ENCODE measurements at places on chromosomes 5 and 9.

- no peak for DNase-seq
These were observed 7.3 kb upstream of the CTSV start for GRCh38 chr9:97046228-97046627.

GRCh38 chr5:155258161-155258560, 244.6 kb downstream of the KIF4B start:
- DNase-seq, result no peak

DNA sequence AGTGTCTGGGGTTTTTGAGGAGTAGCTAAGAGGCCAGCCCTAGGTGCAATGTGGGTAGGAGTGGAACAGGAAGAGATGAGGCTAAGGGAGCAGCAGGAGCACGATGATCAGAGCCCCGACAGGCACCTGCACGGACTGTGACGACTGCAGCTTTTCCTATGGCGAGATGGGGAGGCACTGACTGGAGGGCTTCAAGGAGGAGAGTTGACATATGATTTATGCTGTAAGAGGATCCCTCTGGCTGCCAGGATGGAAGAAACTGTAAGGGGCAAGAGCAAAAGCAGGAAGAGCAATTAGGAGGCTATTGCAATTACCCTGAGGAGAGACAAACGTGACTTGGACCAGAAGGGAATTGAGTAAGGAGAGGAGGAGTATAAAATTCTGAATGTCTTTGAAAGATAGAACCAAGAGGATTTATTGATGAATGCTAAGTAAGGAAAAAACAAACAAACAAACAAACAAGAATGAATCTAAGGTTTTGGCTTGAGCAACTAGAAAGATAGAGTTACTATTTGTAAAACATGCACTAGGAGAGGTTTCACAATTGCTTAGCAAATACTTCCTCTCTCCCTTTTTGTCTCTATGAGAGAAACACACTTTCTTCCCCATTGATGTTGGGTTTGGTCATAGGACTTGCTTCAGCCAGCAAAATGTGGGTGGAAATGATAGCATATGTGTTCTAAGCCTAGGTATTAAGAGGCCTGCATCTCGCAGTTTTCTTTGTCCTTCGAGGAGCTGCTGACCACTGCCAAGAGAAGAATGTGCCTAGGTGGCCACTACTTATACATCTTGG, 32.9 kb downstream of the TRPC7 start:
- DNase-seq, result peak; percentile 29

DNA sequence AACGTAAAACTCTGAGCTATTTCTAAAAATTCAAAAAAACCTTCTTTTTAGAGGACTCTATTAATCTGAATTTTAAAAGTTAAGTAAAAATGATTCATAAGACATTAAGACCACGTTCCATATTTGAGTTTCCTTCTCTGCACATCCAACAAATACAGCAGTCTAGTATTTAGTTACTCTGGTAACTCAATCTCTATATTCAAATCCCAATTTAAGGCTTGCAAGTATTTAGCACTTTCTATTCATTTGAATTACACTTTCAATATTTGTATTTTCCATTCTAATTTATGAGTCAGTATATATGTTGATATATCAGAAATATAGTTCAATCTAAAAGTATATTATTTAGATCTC, 17.7 kb downstream of the RFX3 start:
- no peak for DNase-seq

- DNase-seq, result no peak
These were observed 245.3 kb downstream of the GADD45G start for GRCh38 chr9:89850153-89850552.

- DNase-seq, result no peak
These were observed 671.0 kb downstream of the DMRTA1 start for GRCh38 chr9:23117616-23118015.

DNA sequence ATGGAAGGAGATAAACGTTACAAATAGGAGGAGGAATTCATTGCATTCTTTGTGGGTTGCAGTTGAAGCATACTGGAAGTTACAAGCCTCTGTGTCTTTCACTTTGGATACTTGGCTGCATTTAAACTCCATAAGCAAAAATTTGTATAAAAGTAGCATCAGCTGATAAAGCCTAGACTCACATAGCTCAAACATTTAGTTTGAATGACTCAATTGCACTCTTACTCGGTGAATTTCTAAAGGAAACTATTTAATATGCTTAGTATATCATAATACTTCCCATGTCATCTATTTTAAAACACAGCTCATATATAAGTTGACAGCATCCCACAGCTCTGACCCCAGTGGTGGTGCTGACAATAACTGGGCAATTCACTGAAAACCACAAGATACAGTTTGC, 596.6 kb upstream of the ZNF608 start:
- DNase-seq, result no peak

DNA sequence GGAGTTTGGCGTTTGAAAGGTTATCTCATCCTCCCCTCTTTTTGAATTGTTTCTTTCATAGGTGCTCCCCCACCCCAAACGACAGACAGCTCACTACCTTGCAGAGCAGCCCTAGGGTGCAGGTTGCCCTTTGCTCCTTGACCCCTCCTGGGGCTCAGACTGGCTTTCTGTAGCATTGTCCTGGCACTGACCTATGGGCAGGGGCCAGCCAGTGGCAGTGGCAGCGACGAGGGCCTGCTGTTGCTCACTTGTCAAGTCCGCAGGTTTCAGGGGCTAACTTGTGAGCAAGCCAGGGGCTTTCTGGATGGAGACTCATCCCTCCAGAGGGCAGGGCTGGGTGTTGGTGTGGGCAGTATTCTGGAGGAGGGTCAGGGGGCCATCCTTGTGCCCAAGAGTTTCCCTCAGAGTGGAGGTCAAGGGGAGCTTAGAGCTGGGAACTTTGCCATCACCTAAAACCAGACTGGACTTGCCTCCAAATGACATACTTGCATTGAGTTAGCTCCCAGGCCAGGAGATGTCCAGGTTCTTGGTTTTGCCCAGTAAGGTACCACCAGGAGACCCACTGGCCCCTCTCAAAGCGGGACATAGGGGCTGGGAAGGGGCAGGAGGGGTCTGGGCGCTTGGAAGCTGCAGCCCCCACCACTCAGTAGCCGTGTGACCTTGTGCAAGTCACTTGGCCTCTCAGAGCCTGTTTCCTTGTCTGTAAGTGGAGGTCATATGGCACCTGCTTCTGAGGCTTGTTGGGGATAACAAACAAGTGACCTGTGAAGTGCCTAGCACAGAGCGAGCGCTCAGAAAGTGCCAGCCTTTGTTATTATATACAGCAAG, 53.5 kb upstream of the CDKN2AIPNL start:
- no peak for DNase-seq

DNA sequence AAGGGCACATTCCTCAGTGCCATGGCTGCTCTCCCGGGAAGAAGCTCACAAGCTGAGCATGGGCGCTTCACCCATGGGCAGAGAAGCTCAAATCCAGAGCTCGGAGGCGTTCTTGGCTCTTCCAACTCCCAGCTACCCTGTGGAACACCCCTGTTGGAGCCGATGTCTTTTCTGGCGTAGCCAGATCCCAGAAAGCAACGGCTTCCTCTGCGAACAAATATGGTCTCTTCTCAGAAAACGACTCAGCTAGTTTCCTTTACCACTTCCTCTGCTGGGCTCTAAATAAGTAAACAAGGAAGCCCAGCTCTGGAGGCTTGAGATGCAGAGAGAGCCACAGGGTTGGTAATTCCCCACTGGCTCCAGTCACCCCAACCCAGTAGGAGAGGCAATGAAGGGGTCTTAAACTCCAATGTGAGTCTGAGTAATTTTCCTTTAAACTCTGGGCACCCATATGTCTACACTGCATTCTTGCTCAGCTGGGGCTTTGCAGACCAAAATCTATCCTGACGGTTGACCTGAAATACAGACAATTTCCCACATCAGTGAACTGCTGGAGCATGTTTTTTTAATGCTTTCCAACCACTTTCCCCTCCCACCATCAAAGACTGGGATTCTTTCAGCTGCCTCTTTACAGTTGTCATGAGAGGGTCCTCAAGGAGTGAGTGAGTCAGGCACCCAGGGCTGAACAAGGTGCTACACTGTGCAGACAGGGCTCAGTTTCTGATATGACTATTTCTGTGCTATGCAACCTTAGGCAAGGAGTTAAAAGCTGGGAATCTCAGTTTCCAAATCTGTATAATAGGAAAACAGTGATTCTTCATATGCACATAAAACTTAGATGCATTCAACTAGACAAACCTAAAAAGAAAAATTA, at the start of gene LCP2:
Gene LCP2, minus strand, starts transcription at position 189 of the 874 bp plus-strand sequence. Its CDS starts 166 bp downstream, at position 23.
- no peak for DNase-seq

DNA sequence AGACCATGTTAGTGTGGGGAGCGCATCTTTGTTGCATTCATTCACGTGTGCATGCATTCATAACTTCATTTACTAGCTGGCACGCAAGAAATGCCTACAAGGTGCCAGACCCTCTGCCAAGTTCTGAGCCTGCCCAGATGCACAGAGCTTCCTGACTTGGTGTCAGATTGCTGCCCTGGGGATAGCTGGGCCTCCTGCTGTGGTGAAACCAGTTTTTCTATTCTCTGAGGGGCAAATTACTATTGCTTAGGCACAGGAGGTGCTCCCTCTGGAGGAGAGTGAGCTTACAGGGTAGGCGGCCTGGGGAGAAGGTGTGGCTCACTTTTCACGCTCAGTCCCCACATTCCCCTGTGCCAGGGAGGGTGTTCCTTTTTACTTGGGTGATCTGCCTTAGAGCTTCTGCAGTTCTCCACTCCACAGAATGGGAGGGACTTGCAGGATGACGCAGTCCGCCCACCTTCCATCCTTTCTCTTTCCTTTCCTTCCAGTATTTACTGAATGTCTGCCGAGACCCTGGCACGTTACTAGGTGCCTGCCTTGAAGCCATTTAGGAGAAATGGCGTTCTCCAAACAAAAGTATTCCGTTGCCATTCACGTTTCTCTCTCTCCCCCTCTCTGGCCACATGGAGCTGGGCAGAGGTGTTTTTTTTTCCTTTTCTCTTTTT, 27.9 kb upstream of the CTNNA1 start:
- DNase-seq, result peak; percentile 85

DNA sequence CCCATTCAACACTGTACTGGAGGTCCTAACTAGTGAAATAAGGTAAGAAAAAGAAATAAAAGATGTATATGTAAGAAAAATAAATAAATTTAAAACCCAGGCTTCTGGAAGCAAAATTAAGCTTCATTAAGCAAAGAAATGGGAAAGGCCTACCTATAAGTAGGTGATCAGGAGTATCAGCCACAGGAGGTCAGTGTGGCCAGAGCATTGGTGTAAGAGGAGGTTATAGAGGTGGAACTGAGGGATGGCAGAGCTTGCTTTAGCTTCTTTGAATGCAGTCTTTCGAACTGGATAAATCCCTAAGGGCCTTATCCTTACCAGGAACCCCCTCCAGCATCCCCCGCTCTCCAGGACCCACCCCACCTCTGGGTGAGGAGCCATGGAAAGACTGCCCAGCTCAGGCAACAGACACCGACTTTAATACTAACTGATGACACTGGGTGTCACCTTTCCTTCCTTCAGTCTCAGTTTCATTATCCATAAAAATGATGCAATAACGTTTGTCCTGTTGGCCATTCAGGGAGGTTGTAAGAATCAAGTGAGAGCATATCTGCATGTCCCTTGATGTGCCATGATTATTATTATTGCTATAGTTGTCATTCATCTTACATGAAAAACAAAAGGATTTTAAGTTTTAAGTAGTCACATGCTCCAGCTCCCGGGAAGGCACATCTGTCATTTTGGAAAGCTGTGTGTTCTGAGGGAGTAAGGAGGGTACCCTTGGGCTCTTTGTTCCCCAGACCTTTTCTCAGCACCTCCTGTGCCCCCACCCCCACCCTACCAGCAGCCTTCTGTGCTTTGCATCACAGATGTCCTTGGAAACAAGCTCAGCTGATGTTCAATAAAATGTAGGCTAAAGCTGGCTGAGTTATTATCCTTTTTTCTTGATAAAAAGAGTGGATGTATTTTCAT, 50.8 kb upstream of the CTNNA1 start:
- DNase-seq, result no peak

DNA sequence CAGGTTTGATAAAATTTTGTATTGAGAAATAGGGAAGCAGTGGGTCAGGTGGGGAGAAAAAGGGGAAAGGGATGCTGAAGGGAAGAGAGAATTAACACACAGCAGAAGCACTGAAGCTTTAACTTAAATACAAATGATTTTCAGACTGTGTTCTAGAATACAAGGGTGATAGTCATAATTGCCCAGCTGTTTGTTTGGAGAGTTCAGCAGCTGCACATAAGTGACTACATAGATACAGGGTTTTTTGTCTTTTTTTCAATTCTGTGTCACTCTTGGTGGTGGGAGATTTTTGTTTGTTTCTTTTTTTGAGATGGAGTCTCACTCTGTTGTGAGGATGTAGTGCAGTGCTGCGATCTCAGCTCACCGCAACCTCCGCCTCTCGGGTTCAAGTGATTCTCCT, 590.4 kb upstream of the SEMA6A start:
- no peak for DNase-seq

DNA sequence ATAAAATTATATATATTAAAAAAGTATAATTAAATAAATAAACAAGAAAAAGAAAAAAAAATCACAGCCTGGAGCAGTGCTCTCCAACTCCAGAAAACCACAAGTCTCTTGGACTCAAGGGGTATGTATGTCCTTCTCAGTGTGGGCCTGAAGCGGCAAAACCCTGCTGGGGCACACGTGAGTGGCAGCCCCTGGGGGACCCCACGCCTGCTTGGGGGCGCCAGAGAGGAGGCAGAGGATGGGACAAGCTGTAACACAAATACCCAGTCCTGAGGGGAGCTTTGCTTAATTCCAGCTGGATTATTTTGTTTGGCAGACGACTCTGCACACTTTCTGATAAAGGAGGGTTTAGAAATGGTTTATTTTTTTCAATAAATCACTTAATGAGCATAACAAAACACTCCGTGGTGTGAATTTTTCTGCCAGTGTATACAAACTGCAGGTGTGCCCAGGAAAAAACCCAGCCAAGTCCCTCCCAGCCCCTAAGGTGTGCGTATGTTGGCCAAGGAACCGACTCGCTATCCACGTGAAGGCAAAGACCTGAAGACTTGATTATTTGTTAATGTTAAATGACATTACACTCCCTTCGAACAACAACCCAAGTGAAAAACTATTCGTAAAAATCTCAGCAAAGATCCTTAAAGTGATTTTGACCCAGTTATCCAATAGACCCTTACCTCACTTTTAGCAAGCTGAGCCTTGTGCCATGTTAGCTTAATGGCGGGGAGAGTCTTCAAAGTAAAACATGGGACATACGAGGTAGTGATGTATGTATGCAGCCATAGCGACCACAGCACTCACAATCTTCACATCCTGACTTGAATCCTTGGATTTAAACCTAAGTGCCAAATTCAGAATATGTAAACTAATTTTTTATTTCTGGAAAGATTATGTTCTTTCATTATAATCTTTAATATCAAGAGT, 32.9 kb downstream of the ANKH start:
- no peak for DNase-seq

GRCh38 chr9:136326061-136326760, 1.1 kb upstream of the GPSM1 start:
- no peak for DNase-seq

- no peak for DNase-seq
These were observed 88.1 kb downstream of the FGF1 start for GRCh38 chr5:142597546-142598337.

GRCh38 chr5:115475788-115476187, 68.8 kb downstream of the FEM1C start:
- DNase-seq, result no peak

GRCh38 chr5:82356808-82357671, 78.9 kb upstream of the RPS23 start:
- no peak for DNase-seq

DNA sequence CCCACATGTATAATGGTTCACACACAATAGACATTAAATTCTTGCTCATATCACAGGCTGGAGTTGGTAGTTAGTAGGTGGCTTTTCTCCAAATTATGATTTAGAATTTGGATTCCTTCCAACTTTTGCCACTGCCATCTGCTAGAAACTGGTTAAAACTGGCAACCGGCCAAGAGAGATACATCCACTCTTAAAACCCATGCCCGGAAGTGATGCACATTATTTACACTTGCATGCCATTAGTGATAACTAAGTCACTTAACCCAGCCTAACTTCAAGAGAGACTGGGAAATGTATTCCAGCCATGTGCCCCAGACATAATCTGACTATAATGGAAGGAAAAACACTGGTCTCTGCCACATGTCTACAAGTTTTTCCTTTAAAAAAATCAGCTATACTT, 395.7 kb upstream of the SEMA6A start:
- DNase-seq, result no peak

All from NCI-H510A (cell line).